ENCODE measurements at places on chromosomes 5 and 9. TPM values are rescaled to one million over a fixed set of nuclear protein-coding genes. Genes with fewer than 3 reads are reported as not detected.

DNA sequence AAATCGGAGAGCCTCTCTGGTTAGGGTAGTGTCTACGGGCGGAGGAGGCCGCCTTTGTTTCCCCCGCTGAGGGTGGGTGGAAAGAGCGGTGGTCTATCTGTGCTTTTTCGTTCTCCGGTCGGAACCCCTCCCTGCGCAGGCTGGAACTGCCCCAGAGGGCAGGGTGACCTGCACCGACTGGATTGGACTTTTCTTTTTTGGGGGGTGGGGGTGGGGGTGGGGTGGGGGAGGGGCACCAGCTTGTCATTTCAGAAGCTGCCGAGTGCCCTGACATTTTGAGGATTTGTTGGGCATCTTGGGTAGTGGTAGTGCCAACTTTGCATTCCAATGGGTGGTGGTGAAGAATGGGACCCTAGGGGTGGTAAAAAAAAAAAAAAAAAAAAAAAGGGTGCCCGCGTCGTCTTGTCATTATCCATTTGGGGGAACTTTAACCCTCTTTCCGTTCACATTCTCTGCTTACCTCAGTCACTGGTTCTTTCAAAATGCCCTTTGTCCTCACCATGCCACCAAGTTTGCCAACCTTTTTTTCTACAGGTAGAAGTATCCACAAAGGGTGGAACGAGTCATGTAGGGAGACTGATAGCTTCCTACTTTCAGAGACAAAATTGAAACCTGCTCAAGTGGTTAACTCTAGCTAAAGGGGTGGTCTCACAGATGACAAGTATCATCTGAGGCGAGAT, 1.3 kb downstream of the UBE2R2 start:
- no peaks in the 10 kb centered on the region for H3K27me3 ChIP-seq
- H3K27ac ChIP-seq: peak overlapping the region; percentile 97
- H3K4me3 ChIP-seq: peak overlapping the region; percentile 89
- peaks cover 48% of the 10 kb centered on the region for H3K4me1 ChIP-seq
- DNase-seq: peak; percentile 32

- H3K4me1 ChIP-seq: peaks cover 2% of the 10 kb centered on the region
- no peak overlapping the region for H3K27ac ChIP-seq
- H3K4me3 ChIP-seq: no peak overlapping the region
- H3K27me3 ChIP-seq: no peaks in the 10 kb centered on the region
Observed at GRCh38 chr5:138502121-138502520, 36.8 kb downstream of the EGR1 start.

- no peak overlapping the region for H3K4me3 ChIP-seq
- H3K27me3 ChIP-seq: no peaks in the 10 kb centered on the region
- peaks cover 31% of the 10 kb centered on the region for H3K4me1 ChIP-seq
- H3K27ac ChIP-seq: no peak overlapping the region
- peaks cover 8% of the 10 kb centered on the region for H3K36me3 ChIP-seq
- DNase-seq: no peak
Observed at GRCh38 chr9:3541206-3541605, 15.4 kb upstream of the RFX3 start.

GRCh38 chr9:36134761-36135505, 1.6 kb upstream of the GLIPR2 start:
- DNase-seq: no peak
- H3K4me1 ChIP-seq: peaks cover 29% of the 10 kb centered on the region
- H3K4me3 ChIP-seq: peak overlapping the region; percentile 66
- H3K27ac ChIP-seq: no peak overlapping the region
- no peaks in the 10 kb centered on the region for H3K27me3 ChIP-seq
- H3K36me3 ChIP-seq: no peaks in the 10 kb centered on the region

The ENG gene
- total RNA-seq: 15.0 TPM

The BSPRY gene
- total RNA-seq: 9.1 TPM
